ENCODE measurements at places on chromosomes 7 and 10. TPM values are rescaled to one million over a fixed set of nuclear protein-coding genes. Genes with fewer than 3 reads are reported as not detected.
A peak's percentile ranks its signal among the peaks of the same experiment; 100 is the strongest.

GRCh38 chr7:77839919-77840318 lies 41.3 kb downstream of the PHTF2 start:
- DNase-seq = no peak

Gene ASIC3
- 1.1 TPM for total RNA-seq

DNA sequence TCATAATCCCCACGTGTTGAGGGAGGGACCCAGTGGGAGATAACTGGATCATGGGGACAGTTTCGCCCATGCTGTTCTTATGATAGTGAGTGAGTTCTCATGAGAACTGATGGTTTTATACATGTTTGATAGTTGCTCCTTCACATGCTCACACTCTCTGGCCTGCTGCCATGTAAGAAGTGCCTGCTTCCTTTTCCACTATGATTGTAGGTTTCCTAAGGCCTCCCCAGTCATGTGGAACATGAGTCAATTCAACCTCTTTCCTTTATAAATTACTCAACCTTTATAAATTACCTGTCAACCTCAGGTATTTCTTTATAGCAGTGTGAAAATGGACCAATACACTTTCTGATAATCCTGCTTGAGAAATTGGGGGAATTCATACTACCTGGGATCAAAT lies 80.2 kb downstream of the ZNF37A start:
- DNase-seq = no peak

Gene PAPOLB
- total RNA-seq = 2.2 TPM

GRCh38 chr10:95403700-95404461 lies 113.1 kb upstream of the PDLIM1 start:
- DNase-seq = no peak

DNA sequence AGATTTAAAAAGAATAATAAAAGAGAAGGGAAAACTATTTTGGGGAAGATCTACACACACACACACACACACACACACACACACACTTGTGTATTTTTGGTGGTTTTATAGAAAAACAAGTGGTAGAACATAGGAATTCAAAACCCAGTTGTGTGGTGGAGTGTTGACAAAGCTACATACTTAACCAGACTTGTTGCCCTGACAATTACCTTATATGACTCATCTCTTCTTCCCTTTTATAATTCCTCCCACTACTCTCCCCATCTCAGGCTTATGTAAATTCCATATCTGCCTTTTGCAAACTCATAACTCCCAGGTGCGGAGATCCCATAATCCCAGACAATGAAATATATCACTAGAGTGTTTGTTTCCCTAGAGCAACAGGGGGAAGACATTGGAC lies 873.7 kb downstream of the NXPH1 start:
- DNase-seq = no peak

Gene NPSR1
- total RNA-seq = 0.58 TPM

Gene GPR22
- 2.2 TPM for total RNA-seq

DNA sequence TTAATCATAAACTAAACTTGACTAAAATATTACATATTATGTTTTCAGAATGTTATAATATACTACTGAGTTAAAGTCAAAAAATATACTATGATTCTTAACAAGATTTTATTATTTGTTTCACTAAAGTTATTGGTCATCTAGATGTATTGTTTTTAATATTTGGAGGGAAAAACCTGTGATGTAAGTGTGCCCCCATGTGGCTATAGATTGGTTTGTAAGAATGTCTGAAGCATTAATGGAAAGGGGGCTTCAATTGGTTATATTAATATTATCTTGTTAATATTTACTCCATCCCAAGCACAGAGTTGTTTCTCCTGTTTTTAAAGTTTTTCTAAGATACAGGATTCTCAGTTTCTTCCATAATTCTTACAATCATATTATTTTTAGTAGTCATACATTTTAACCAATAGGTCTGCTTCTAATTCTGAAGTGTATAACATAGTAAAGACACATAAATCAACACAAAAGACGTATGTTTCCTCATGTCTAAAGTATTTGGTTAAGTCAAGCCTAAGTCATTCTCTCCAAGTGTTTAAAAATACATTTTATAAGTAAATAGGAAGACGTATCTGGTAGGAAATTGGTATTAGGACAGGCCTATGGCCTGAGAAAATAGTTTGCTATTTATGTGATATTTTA lies 58.0 kb downstream of the GNAT3 start:
- DNase-seq = no peak

Gene KAZALD1
- 27.0 TPM for total RNA-seq

GRCh38 chr7:141460781-141461715 lies 90.2 kb upstream of the AGK start:
- peak; percentile 60 for DNase-seq

DNA sequence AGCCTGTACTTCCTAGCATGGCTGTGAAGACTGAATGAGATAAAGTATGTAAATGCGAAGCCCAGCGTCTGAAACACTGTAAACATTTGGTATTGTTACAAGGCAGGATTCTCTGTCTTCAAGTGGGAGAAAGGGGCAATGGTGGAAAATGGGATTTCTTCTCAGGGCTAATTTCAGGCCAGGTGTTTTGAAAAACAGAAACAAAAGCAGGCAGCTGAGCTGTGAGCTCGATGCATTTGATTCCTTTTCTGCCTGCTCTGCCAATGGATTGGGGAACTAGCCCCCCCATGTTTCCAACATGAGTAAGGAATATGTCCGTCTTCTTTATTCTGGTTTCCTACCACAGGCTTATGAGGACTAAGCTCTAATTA lies 732.1 kb upstream of the AUTS2 start:
- DNase-seq = no peak

GRCh38 chr10:124650820-124651401 lies 93.3 kb downstream of the FAM53B start:
- no peak for DNase-seq

Gene NAT16
- not detected for total RNA-seq

DNA sequence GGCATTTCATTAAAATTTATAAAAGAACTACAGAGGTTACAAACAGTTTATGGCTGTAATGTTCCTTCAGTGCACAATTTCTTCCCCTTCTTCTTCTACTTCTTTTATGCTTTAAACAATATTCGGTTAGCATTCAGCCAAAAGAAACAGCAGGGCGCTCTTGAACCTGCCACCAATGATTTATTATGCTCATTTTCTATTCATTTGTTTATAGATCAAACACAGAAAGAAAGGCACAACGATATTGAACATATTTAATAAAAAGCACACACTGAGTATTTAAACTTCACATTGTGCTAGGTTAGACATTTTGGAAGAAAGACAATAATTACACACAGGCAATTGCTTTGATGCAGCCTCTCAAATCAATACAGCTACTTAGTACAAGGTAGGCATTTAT lies 1025.8 kb upstream of the LRRN3 start:
- no peak for DNase-seq

Gene SPDYE16
- total RNA-seq = not detected

GRCh38 chr10:50469778-50470193 lies 154.0 kb downstream of the SGMS1 start:
- no peak for DNase-seq

Gene INA
- total RNA-seq = 5.8 TPM

Gene UTF1
- not detected for total RNA-seq

DNA sequence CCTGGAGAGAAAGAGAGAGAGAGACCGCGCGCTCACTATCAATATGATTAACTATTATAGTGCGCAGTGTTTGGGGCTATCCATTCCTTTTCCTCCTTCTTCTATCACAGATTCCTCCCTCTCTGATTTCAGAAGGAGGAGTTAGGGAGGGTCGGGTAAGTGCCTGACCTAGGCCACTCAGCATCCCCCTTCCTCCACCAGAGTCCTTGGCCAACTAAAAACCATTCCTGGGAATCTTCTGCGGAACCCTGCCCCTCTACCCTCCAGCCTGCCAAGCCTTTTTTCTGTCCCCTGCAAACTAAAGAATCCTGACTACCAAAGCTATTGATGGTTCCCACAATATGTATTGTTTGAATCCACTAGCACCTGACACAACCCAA lies 256.2 kb upstream of the NFE2L3 start:
- no peak for DNase-seq

- no peak for DNase-seq
These were observed 58.4 kb upstream of the MACROH2A2 start for GRCh38 chr10:69994262-69994661.

Gene AKR1D1
- total RNA-seq = not detected

DNA sequence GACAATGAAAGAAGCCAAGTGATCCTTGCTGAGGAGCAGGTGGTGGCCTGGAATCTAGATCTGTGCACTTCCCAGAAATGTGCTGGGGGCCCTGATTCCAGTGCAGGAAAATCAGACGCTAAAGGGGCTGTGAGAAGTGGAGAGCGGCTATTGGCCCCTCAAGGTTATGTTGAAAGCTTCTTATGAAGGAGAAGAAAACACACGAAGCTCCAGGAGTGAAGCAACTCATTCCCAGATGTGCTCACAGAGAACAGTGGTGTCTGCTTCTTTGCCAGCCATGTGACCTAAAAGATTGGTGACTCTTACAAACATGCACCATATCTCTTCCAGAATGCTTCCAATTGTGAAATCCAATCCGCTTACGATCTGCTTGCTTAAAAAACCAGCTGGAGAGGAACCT lies 679.3 kb upstream of the IGFBP3 start:
- no peak for DNase-seq

GRCh38 chr10:116241642-116242410 lies 31.2 kb downstream of the GFRA1 start:
- DNase-seq = no peak

DNA sequence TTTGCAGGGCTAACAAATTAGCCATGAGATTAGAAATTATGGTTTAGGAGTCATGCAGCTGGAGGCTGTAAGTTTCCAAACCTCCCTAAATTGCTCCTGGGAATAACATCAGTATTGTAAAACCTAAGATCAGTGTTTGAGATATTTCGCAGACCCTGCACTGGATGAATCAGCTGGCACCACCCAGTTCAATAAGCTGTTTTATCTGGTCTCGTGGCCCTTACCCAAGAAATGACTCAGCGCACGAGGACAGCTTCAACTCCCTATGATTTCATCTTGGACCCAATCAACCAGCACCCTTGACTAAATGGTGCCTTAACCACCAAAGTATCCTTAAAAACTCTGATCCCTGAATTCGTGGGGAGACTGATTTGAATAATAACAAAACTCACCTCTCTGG lies 482.0 kb upstream of the PCDH15 start:
- no peak for DNase-seq

DNA sequence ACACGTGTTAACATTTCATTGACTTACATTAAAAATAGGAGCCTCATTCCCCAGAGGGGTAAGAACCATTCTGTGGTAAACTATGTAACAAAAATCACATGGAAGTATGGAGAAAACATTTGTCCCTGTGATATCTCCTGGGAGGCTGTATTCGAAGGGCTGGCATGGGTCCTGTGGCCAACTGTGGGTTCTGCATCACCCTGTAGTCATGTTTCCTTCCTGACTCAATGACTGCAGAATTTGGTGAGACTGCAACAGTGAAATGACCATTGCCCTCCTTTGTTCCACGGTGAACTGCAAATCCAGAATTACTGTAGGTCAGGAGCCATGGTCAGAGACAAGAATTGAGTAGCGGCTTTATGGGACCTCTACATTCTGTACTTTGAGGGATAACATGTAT lies 3.6 kb upstream of the ZEB1 start:
- DNase-seq = no peak

Measured in urinary bladder (tissue), 4 donors.